ENCODE measurements at places on chromosomes 5 and 9. TPM values are rescaled to one million over a fixed set of nuclear protein-coding genes. Genes with fewer than 3 reads are reported as not detected.

DNA sequence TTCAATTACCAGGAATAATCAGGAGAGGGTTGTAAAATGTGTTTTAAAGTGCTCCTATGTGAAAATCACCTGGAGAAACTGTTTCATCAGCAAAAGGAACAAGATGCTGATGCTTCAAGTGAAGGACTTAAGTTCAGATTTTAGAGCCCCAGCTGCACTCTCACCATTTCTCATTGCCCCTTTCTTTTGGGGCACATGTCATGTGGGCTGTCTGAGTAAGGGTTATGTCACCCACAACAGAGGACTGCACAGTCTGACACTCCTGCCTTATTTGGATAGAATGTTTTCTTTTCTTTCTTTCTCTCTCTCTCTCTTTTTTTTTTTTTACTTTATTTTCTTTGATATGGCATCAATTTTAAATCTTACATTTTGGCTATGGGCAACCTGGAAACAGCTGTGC, 204.1 kb upstream of the EFNA5 start:
- DNase-seq, result no peak

DNA sequence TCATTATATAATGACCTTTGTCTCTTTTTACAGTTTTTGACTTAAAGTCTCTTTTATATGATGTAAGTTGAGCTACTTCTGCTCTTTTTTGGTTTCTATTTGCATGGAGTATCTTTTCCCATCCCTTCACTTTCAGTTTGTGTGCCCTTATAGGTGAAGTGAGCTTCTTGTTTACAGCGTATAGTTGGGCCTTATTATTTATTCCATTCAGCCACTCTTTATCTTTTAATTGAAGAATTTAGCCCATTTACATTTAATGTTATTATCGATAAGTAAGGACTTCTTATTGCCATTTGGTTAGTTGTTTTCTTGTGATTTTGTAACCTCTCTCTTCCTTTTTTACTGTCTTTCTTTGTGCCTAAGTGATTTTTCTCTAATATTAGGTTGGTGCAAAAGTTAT, 117.3 kb downstream of the ADAMTSL1 start:
- no peak for DNase-seq

GRCh38 chr5:2921651-2922050, 170.2 kb upstream of the IRX2 start:
- DNase-seq, result no peak

Gene AHRR
- 2.8 TPM for total RNA-seq

- no peak for DNase-seq
Measured at GRCh38 chr9:107218829-107219485, 64.1 kb upstream of the RAD23B start.

DNA sequence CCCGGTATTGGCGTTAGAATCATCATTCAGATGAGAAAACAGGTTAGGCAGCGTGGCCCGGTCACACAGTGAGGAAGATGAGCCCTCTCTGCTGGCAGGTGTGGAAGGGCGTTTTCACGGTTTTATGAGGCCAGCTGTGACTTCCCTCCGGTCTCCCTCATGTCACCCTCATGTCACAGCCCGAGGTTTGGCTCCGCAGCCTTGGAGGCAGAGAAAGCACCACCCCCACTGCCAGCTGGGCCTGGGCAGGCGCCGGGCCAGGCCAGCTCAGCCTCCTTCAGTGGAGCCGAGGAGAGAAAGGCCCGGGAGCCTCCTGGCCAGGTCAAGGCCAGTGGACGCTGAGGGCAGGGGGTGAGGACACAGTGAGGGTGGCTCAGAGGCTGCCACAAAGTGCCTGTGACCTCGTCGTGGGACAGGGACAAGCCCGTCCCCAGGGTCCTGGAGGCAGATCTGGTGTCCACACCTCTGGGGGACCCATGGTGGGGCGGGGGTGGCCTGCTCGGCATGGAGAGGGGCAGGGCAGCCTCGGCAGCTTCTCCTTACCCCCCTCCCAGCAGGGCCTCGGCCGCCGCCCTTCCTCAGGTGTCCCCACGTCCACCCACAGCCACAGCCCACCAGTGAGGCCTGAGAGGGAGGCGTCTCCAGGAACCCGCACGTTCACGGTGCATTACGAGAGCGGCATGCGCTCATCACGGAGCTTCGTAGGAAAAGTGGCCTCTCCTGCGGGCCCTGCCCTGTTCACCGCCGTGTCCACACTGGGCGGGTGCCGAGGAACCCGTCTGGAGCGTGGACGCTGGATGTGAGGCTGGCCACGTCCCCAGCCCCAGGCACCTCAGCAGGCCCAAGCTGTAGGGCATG, 32.2 kb downstream of the EXD3 start:
- DNase-seq, result peak; percentile 60

Gene PPP3R2
- total RNA-seq, result 0.04 TPM

DNA sequence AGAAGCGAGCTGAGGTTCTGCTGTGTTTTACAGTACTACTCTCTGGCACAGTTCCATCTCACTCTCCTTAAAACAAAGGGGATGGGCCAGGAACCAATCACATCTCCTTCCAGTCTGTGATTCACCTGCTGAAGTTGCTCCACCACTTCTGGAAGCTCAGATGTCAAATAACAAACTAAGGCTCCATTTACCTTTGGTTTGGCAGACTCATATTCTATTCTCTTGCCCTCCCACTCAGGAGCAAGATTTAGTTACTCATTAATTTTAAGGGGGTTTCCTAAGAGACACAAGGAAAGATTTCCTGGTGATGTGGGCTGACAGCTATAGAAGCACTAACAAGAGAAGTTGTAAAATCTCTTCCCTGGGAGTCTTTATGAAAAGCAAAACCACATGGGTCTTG, 37.8 kb upstream of the KIF2A start:
- no peak for DNase-seq

- DNase-seq, result peak; percentile 14
Measured at GRCh38 chr5:56026863-56027300, 32.1 kb upstream of the IL6ST start.

DNA sequence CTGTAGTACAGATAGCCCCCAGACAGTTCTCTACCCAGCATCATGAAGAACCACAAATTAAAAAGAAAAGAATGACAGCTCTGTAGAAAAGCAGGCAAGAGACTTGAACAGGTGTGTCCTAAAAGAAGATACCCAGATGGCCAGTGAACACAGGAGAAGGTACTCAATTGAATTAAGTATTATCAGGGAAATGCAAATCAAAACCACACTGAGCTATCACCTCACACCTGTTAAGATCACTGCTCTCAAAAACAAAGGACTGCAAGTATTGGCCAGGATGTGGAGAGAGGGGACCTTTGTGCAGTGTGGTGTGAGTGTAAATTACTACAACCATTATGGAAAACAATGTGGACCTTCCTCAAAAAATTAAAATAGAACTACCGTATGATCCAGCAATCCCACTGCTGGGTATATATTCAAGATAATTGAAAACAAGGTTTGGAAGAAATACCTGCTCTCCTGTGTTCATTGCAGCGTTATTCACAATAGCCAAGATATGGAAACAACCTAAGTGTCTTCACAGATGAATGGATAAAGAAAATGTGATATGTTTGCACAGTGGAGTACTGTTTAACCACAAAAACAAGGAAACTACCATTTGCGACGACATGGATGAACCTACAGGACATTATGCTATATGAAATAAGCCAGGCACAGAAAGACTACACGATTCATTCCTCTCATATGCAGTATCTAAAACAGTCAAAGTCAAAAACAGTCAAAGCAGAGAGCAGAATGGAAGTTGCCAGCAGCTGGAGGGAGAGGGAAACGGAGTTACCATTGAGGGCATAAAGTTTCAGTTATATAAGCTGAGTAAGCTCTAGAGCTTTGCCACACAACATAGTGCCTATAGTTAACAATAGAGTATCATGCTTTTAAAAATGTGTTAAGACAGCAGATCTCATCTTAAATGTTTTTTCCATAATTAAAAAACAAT, 102.6 kb downstream of the WNK2 start:
- DNase-seq, result no peak

- no peak for DNase-seq
Measured at GRCh38 chr9:136757751-136758140, 297 bp downstream of the LCN8 start.

Gene FRMPD1
- 7.6 TPM for total RNA-seq

- DNase-seq, result no peak
Measured at GRCh38 chr9:133144904-133145851, 18.5 kb downstream of the GBGT1 start.

DNA sequence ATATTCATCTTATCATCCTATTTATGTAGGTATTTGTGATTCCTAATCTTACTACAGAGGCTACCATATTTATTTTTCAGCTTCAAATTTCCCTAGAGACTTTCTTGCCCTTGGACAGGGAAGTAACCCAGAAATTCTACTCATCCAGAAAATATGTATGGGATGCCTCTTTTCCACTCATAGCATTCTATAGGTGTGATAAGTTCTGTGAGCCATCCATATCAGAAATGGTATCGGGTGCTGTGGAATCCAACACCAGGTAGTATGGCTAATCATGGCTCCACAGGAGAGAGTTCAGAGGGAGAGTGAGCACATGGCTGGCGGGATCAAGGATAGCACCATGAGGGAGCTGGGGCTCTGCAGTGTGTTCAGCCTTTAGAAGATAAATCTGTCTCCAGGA, 349.3 kb upstream of the ACTBL2 start:
- no peak for DNase-seq

DNA sequence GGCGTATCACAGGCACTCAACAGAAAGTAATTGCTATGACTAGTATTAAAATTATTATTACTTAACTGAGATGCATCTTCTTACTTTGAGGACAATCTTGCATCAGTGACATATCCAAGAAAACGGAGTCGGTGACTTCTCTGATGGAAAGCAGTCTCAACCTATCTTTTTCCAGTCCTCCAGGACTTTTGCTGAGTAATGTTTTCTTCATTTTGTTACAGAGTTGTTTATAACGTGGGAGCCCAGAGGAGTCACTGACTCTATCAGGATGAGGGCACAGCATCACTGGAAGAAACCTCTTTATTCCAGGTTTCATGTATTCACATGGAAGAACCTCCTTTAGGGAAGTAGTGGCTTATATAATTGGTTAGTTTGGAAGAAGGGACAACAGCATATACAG, 51.5 kb upstream of the MELK start:
- DNase-seq, result no peak

DNA sequence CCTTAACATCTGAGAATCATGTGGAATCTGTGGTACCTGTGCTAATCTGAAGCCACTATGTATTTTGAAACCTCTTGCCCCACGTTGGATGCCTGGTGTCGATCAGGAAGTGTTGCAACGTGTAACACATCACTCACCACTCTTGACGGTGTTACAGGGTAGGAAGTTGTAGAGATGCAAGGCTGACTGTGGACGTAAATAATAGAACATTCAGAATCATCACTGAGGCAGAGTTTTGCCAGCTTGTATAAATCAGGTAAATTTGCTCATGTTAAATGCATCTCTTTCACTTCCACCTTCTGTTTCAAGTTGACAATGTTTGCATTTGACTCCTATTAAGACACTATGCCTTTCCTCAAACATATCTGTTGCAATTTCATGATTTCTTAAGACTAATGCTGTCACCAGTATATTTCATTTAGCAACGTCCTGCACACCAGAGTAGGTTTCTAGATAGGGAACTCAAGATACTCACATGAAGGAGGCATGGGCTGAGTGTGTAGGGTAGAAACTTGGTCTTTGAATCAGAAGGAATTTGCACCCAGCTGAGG, 38.1 kb downstream of the BASP1 start:
- DNase-seq, result no peak

Gene ANKRA2
- total RNA-seq, result 23.6 TPM

Gene DOCK2
- total RNA-seq, result 4.5 TPM

Gene CDX1
- 0.27 TPM for total RNA-seq

Gene PIP5K1B
- 1.2 TPM for total RNA-seq

- DNase-seq, result no peak
Measured at GRCh38 chr5:67510204-67510603, 313.6 kb upstream of the CD180 start.

Gene UBTD2
- 48.8 TPM for total RNA-seq

GRCh38 chr5:170791325-170791954, 7.9 kb downstream of the GABRP start:
- DNase-seq, result peak; percentile 78

- DNase-seq, result no peak
Measured at GRCh38 chr5:74632947-74633356, 7.6 kb downstream of the ENC1 start.

- DNase-seq, result no peak
Measured at GRCh38 chr9:115411516-115411915, 293.6 kb upstream of the TNC start.

DNA sequence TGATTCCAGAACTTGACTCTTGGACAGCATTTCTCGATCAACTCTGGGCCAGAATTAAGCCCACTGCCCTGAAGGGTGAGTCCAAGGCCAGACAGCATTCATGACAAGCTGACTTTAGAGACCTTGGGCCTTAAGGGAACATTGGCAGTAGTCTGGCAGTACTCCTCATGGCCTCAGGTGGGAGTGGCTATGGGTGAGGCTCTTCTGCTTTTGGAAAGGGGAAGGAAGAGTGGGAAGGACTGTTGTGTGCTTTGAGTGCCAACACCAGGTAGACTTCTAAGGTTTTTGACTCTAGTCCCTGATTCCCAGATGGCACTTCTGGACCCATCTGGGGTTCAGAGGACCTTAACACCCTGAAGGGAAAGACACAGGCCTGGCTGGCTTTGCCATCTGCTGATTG, 530.4 kb downstream of the ACTL7B start:
- DNase-seq, result no peak

Gene EQTN
- 0.13 TPM for total RNA-seq

DNA sequence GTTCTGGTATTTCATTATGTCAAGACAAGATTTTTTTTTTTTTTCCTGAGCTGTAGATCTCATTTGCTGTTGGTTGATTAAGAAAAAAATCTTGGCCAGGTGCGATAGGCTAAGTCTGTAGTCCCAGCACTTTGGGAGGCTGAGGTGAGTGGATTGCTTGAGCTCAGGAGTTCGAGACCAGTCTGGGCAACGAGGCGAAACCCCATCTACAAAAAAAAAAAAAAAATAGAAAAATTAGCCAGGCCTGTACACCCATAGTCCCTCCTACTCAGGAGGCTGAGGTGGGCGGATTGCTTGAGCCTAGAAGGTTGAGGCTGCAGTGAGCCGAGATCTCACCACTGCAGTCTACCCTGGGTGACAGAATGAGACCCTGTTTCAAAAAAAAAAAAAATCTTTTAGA, 12.2 kb downstream of the CDC42SE2 start:
- no peak for DNase-seq

Gene ST6GALNAC4
- total RNA-seq, result 21.0 TPM

Gene ACOT12
- 0.18 TPM for total RNA-seq

DNA sequence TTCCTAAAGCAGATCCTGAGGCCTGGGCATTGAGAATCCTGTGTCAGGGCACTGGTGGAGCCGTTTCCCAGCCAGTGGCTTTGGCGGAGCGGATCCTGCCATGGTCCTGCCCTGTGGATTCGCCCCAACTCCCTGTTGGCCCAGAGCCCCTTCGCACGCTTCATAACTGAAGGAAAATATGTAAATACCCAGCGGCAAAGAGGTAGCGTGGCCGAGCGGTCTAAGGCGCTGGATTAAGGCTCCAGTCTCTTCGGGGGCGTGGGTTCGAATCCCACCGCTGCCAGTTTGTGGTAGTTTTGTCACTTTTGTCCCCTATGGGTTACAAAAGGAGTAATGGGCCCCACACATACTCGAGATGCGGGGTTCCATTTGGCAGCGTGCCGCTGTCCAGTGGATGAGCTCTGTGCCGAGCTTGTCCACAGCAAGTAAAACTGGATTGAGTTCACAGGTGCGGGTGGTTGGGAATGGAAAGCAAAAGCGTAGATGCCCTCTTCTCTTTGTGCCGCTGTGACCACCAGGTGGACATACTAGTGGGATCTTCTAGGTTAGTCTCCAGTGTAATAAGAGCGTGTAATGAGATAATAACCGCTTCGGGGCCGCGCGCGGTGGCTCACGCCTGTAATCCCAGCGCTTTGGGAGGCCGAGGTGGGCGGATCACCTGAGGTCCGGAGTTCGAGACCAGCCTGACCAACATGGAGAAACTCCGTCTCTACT, 17.3 kb downstream of the TRIM7 start:
- DNase-seq, result peak; percentile 83

Measured in muscle of leg (tissue), 16 donors.